ENCODE measurements at places on chromosomes 6 and 20.

- no peak for DNase-seq
These were observed 26.2 kb upstream of the PNPLA1 start for GRCh38 chr6:36243562-36244212.

DNA sequence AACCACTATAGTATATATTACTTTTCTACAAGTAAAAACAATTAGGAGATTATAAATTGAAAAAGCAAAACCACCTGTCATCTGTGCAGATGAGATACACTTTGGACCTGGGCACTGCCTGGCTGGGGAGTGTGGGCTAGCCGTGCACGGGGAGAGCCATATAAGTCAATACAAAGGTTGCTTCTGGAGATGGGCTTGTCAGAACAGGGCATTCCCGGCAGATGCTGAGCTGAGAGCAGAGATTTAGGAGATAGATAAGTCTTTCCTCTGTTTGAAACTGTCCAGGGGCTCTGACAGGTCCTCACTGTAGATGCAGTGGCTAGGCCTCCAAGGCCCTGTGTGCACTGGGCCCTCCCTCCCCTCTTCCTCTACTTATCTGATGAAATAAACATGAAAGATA lies 34.5 kb downstream of the CD164 start:
- DNase-seq, result no peak

- DNase-seq, result no peak
These were observed 1.6 kb downstream of the ITPR3 start for GRCh38 chr6:33622456-33623431.

GRCh38 chr6:125102891-125103290 lies 50.7 kb upstream of the TPD52L1 start:
- no peak for DNase-seq

DNA sequence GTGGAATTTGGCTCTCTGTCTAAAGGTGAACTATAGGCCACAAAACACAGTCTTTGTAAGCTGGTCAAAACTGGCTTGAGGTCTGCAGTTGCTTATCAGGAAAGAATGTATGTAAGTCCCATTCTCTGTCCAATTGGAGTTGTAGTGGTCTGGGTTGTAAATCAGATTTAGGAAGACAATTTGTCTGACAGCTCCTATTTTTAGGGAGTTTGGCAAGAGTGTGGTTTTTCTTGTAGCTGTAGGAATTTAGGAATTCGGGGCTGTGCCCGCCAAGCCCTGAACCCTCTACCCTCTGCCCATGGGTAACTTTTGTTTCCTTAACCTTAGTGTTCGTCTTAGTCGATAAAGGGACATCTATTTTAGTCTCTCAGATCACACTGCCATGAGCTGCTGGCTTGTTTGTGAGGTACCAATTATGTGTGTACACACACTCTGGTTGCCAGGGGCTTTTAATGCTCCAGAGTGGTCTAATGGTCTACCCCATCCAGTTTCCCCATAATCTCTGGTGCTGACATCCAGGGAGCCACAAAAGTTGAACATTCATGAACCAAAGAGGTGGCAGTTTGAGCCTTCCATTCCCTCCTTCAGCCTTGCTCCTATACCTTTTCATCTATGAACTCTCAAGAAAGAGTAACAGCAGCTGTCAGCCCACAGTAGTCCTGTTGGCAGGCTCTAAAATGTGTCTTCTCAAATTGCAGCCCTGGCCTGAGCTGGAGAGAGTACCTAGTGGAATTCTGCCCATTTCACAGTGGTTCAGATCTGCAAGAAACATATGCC lies 93.0 kb downstream of the ANKRD6 start:
- DNase-seq, result no peak

- DNase-seq, result no peak
These were observed 64.4 kb upstream of the NHSL1 start for GRCh38 chr6:138563650-138564049.

DNA sequence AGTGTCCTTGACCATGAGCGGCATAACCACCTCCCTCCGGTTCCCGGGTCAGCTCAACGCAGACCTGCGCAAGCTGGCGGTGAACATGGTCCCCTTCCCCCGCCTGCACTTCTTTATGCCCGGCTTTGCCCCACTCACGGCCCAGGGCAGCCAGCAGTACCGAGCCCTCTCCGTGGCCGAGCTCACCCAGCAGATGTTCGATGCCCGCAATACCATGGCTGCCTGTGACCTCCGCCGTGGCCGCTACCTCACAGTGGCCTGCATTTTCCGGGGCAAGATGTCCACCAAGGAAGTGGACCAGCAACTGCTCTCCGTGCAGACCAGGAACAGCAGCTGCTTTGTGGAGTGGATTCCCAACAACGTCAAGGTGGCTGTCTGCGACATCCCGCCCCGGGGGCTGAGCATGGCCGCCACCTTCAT lies 4.9 kb downstream of the TUBB1 start:
- no peak for DNase-seq

GRCh38 chr20:59820204-59821041 lies 113.0 kb downstream of the SYCP2 start:
- no peak for DNase-seq

Measured in activated CD4-positive, alpha-beta T cell treated with anti-CD3 and anti-CD28 coated beads, Interleukin-2, amount 50 U/mL, for 1 hour (primary cell).